Upper lobe of left lung (tissue), 6 donors: ENCODE measurements at places on chromosomes 16 and 17. TPM values are rescaled to one million over a fixed set of nuclear protein-coding genes. Genes with fewer than 3 reads are reported as not detected.

DNA sequence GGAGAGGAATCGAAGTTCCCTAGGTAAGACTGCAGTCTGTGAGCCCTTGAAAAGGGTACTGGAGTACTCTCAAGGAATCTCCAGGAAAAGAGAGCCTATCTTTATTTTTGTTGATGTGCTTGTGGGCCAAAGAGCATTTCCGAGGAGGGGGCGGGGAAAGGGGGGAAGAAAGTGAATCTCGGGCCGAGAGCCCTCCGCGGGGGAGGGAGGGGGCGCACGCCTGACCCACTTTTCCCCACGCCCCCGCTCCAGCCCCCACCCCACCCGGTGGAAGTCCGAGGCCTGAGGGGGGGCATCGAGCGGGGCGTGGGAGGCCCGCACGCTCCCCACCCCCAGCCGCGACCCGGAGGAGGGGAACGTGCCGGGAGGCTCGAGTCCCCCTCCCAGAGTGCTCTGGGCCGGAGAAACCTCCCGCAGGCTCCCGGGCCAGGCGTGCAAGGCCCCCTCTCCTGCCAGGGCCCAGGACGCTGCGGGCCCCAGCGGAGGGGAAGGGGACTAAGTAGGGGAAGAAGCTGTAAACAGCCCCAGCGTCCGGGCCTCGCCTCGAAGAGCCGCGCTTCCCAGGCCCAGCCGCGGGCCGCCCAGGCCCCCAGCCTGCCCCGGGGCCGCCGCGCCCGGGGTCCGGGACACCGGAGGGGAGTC, 444 bp downstream of the HELZ start:
- DNase-seq: no peak

DNA sequence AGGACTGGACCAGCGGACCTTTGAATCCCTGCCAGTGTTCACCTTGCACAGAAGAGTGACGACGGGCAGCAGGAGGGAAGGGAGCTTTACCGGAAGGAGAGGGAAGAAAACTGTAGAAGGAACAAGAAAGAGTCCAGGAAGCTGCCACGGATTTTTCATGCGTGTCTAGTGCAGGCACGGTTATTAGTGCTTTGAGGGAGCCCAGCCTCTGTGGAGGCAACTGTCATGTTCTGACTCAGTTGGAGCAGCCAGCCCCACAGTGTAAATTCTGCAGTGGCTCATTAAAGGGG, 6.5 kb upstream of the HOXB13 start:
- no peak for DNase-seq

GRCh38 chr17:33459078-33459940, 166.2 kb upstream of the ASIC2 start:
- peak; percentile 20 for DNase-seq

The NPB gene
- total RNA-seq: 0.94 TPM

The CNTROB gene
- 216 TPM for total RNA-seq
